Hematopoietic multipotent progenitor cell (in vitro differentiated cells): ENCODE measurements at places on chromosomes 7 and 10.

DNA sequence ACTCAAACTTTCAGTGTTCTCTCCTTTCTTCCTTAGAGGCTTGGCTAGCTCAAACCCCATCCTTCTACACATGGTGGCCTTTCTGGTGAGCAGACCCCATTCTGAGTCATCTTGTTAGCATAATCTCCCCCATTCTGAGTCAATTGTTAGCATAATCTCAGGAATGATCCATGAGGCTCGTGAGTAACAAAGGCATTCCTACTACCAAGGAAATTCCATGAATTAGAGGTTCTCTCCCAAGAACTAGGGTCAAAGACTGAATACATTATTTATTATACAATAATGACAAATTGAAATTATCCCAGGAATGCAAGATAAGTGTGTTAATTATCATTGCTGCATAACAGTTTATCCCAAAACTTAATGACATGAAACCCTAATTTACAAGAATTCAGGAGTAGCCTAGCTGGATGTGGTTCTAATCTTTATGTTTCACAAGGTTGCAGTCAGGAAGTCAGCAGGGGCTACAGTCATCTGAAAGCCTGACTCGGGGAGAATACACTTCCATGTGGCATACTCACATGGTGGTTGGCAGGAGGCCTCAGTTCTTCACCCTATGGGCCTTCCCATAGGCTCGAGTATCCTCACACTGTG is 100.2 kb downstream of the MMRN2 start:
- DNase-seq: no peak

GRCh38 chr10:130727766-130728490 is 583.6 kb downstream of the TCERG1L start:
- DNase-seq: no peak

DNA sequence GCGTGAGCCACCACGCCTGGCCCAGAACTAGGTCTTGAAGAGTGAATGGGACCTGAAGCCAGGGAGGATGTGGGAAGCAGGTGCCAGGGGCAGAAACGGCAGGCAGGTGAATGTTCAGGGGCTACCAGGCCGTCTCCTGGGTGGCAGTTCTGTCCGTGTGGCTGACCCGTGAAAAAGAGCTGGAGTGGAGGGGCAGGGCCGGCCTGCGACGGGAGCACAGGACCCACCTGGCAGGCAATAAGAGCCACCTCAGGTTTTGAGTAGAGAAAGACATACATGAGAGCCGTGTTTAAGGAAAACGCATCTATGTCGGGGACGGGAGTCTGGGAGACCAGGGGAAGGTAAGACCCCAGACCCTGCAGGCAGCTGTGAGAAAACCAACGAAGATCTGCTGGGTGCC is 70.7 kb upstream of the ATP6V0A4 start:
- no peak for DNase-seq

DNA sequence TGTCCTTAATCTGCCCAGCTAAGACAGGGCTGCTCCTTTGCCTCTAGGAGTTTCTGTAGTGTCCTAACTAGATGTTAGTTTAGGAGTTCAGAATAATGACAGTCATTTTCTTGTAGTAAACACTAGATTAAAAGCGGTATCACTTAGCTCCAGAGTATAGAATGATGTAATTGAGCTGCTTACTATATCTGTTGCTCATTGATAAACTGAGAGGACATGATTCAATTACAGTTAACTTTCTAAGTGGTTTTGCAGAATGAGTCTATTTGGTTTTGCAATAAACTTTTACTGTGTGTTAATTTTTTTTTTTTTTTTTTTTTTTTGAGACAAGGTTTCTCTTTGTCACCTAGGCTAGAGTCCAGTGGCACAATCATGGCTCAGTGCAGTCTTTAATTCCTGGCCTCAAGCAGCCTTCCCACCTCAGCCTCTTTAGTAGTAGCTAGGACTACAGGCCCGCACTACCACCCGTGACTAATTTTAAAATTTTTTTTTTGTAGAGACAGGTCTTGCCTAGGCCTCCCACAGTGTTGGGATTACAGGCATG is 1.8 kb downstream of the STMP1 start:
- peak; percentile 47 for DNase-seq

- DNase-seq: no peak
Observed at GRCh38 chr10:20630092-20630643, 266.9 kb downstream of the NEBL start.
